ENCODE measurements at places on chromosomes 6 and 20. TPM values are rescaled to one million over a fixed set of nuclear protein-coding genes. Genes with fewer than 3 reads are reported as not detected.

Gene BTN1A1
- total RNA-seq = 0.04 TPM

- no peak for DNase-seq
- peaks cover 7% of the 10 kb centered on the region for H3K4me1 ChIP-seq
- H3K4me3 ChIP-seq = no peak overlapping the region
- H3K27ac ChIP-seq = no peak overlapping the region
- peaks cover 46% of the 10 kb centered on the region for H3K36me3 ChIP-seq
Measured at GRCh38 chr20:49854190-49854875, 41.7 kb downstream of the SLC9A8 start.

GRCh38 chr20:38060536-38060935, 27.0 kb downstream of the RPRD1B start:
- H3K4me3 ChIP-seq = no peak overlapping the region
- no peak overlapping the region for H3K27ac ChIP-seq
- no peaks in the 10 kb centered on the region for H3K27me3 ChIP-seq
- peaks cover 4% of the 10 kb centered on the region for H3K4me1 ChIP-seq
- H3K36me3 ChIP-seq = peaks cover 64% of the 10 kb centered on the region
- DNase-seq = no peak

Gene GSTA2
- not detected for total RNA-seq

DNA sequence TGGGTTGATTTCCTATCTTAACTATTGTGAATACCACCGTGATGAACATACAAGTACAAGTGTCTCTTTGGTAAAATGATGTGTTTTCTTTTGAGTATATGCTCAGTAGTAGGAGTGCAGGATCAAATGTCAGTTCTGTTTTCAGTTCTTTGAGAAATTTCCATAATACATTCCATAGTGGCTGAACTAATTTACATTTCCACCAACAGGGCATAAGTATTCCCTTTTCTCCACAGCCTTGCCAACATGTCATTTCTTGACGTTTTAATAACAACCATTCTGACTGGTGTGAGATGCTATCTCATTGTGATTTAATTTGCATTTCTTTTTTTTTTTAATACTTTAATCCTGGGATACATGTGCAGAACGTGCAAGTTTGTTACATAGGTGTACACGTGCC, 268.8 kb downstream of the CENPW start:
- no peaks in the 10 kb centered on the region for H3K36me3 ChIP-seq
- no peaks in the 10 kb centered on the region for H3K27me3 ChIP-seq
- no peaks in the 10 kb centered on the region for H3K4me1 ChIP-seq

DNA sequence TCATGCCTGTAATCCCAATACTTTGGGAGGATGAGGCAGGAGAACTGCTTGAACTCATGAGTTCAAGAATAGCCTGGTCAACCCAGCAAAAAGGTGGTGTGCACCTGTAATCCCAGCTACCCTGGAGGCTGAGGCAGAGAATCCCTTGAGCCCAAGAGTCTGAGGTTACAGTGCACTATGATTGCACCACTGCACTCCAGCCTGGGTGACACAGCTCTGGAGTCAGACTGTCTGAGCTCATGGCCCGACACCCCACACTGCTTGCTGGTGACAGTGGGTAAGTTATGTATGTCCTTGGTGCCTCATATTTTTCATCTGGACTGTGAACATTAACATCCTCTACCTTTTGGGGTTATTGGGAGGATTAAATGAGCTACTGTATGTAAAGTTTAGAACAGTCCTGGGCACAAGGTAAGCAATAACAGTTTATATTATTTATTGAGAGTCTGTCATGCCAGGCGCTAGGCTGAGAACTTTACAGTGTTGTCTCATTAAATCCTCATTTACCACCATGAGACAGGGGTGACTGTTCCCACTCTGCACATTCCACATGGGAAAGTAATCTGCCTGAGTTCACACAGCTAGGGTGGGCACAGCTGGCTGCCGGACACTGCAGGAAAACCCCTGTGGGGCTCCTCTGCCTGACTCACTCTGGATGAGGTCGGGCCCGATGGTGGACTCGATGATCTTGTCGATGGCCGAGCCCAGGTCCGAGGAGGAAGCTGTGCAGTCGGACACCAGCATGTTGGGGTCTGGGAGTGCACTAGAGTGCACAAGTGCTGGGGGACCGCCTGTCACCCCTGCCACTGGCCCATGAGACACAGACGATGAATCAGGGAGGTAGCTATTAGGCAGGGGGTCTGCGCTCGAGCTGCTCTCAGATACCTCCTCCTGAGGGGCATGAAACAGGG, 2.9 kb downstream of the ZNF335 start:
- H3K27ac ChIP-seq = no peak overlapping the region
- H3K36me3 ChIP-seq = peaks cover 49% of the 10 kb centered on the region
- no peaks in the 10 kb centered on the region for H3K27me3 ChIP-seq
- no peak overlapping the region for H3K4me3 ChIP-seq

Gene COL9A3
- total RNA-seq = 27.1 TPM

- H3K27me3 ChIP-seq = no peaks in the 10 kb centered on the region
- no peaks in the 10 kb centered on the region for H3K36me3 ChIP-seq
- H3K27ac ChIP-seq = no peak overlapping the region
- H3K4me3 ChIP-seq = no peak overlapping the region
Measured at GRCh38 chr6:144352331-144352730, 67.2 kb downstream of the UTRN start.

Gene C6orf15
- total RNA-seq = not detected

GRCh38 chr6:39908838-39909583, 25.3 kb downstream of the MOCS1 start:
- H3K27me3 ChIP-seq = no peaks in the 10 kb centered on the region
- H3K4me3 ChIP-seq = no peak overlapping the region
- H3K36me3 ChIP-seq = peaks cover 30% of the 10 kb centered on the region
- H3K4me1 ChIP-seq = no peaks in the 10 kb centered on the region
- DNase-seq = no peak

DNA sequence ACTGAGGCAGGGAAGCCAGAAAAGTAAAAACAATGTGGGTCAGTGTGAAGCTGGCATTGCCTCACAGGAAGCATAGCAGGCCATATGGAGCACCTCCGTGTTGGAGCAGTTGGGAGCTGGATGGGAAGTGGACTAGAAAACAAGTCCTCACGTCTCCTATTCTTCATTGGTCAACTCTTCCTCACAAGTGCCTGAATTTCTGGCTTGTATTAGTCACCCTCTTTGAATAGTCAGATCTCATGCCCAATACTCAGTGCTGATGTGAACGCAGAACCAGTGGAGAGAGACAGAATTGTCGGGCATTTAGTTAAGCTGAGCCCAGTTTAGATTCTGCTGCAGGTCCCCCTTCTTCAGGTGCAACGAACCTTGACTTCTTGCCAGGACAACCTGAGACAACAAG, 22.3 kb upstream of the RSPO3 start:
- DNase-seq = no peak
- H3K4me3 ChIP-seq = no peak overlapping the region
- H3K36me3 ChIP-seq = no peaks in the 10 kb centered on the region
- no peaks in the 10 kb centered on the region for H3K27me3 ChIP-seq
- no peaks in the 10 kb centered on the region for H3K4me1 ChIP-seq

Gene BACH2
- 3.6 TPM for total RNA-seq

DNA sequence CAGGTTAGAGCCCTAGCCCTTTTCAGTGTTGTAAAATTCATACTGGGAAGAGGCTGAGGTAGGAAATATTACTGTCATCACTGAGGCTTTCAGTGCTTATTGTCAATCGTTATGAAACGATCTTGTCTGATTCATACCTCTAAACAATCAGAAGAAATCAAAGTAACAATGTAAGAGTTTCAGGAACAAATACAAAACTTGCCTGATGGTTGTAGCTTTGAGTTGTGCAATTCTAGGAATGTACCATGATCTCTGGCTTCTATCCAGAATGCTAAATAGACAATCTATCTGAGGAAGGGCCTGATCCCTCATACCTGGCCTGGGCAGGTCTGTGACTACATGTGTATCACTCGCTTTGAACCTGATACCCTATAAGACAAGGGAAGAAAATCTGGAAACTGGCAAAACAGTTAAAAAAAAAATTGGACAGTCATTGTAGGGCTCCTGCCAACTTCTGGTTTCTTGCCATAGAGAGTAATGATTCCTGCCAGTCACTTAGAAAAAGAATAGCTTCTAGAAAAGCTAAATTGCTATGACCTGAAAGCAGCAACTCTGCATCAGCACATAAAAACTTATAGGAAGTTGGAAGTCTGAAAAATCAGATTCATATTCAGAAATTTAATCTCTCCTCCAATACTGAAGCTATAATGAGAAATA, 234.7 kb downstream of the BTBD9 start:
- no peaks in the 10 kb centered on the region for H3K27me3 ChIP-seq
- H3K4me1 ChIP-seq = no peaks in the 10 kb centered on the region
- H3K4me3 ChIP-seq = no peak overlapping the region
- peak; percentile 26 for DNase-seq
- no peak overlapping the region for H3K27ac ChIP-seq
- no peaks in the 10 kb centered on the region for H3K36me3 ChIP-seq

DNA sequence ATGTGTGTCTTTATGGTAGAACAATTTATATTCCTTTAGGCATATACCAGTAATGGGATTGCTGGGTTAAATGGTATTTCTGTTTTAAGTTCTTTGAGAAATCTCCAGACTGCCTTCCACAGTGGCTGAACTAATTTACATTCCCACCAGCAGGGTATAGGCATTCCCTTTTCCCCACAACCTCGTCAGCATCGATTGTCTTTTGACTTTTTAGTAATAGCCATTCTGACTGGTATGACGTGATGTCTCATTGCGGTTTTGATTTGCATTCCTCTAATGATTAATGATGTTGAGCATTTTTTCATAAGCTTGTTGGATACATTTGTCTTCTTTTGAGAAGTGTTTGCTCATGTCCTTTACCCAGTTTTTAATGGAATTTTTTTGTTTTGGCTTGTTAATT, 5.3 kb upstream of the TASP1 start:
- H3K4me1 ChIP-seq = peaks cover 9% of the 10 kb centered on the region
- H3K27ac ChIP-seq = no peak overlapping the region
- no peaks in the 10 kb centered on the region for H3K36me3 ChIP-seq
- H3K4me3 ChIP-seq = no peak overlapping the region
- H3K27me3 ChIP-seq = peaks cover 3% of the 10 kb centered on the region

GRCh38 chr6:52591832-52592231, 15.0 kb upstream of the TRAM2 start:
- H3K4me3 ChIP-seq = no peak overlapping the region
- H3K27ac ChIP-seq = no peak overlapping the region
- H3K36me3 ChIP-seq = no peaks in the 10 kb centered on the region
- no peaks in the 10 kb centered on the region for H3K27me3 ChIP-seq

- peaks cover 39% of the 10 kb centered on the region for H3K4me1 ChIP-seq
- peak overlapping the region; percentile 28 for H3K4me3 ChIP-seq
- peak overlapping the region; percentile 87 for H3K27ac ChIP-seq
- H3K27me3 ChIP-seq = peaks cover 10% of the 10 kb centered on the region
- DNase-seq = peak; percentile 90
Measured at GRCh38 chr6:168035098-168035660, 37.7 kb downstream of the KIF25 start.

Gene BPIFB1
- not detected for total RNA-seq

GRCh38 chr6:15561447-15562199, 101.2 kb downstream of the DTNBP1 start:
- H3K36me3 ChIP-seq = no peaks in the 10 kb centered on the region
- no peak overlapping the region for H3K27ac ChIP-seq
- H3K4me3 ChIP-seq = no peak overlapping the region
- no peaks in the 10 kb centered on the region for H3K4me1 ChIP-seq
- no peaks in the 10 kb centered on the region for H3K27me3 ChIP-seq
- DNase-seq = peak; percentile 81

DNA sequence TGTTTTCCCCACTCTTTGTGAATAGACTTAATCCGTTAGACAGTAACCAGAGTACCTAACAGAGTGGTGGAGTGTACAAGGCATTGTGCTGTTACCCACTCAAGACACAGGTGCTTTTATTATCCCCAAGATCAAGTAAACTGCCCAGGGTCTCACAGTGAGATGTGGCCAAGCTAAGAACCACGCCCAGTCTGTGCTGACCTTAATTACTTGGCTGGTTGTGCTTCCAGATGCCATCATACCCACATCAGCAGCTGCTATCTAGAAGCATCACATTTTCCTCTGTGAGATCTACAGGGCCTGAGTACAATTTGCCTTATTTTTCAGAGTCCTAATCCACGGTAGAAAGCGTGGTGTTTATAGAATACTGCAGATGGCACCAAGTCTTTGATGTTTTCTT, 70.3 kb downstream of the GFRA4 start:
- no peak overlapping the region for H3K27ac ChIP-seq
- peaks cover 39% of the 10 kb centered on the region for H3K36me3 ChIP-seq
- no peak overlapping the region for H3K4me3 ChIP-seq
- no peak for DNase-seq
- H3K4me1 ChIP-seq = no peaks in the 10 kb centered on the region
- no peaks in the 10 kb centered on the region for H3K27me3 ChIP-seq

DNA sequence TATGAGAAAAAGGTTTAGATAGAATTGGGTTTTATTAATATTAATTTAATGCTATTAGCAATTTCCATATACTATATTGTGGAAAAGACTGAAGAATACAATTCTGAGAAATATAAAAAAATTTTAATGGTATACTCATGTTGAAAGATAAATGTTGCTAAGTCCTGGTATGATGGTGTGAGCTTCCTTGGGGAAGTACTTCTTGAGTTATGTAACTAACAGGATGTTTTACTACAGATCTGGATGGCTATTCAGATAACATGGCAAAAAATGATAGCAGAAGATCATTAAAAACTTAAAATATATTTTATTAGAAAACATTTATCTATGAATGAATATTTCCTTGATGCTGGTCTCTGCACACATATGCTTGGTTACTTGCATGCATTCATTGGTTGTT, 23.5 kb upstream of the CALHM6 start:
- H3K27ac ChIP-seq = no peak overlapping the region
- no peaks in the 10 kb centered on the region for H3K4me1 ChIP-seq
- no peak overlapping the region for H3K4me3 ChIP-seq
- peaks cover 13% of the 10 kb centered on the region for H3K36me3 ChIP-seq

DNA sequence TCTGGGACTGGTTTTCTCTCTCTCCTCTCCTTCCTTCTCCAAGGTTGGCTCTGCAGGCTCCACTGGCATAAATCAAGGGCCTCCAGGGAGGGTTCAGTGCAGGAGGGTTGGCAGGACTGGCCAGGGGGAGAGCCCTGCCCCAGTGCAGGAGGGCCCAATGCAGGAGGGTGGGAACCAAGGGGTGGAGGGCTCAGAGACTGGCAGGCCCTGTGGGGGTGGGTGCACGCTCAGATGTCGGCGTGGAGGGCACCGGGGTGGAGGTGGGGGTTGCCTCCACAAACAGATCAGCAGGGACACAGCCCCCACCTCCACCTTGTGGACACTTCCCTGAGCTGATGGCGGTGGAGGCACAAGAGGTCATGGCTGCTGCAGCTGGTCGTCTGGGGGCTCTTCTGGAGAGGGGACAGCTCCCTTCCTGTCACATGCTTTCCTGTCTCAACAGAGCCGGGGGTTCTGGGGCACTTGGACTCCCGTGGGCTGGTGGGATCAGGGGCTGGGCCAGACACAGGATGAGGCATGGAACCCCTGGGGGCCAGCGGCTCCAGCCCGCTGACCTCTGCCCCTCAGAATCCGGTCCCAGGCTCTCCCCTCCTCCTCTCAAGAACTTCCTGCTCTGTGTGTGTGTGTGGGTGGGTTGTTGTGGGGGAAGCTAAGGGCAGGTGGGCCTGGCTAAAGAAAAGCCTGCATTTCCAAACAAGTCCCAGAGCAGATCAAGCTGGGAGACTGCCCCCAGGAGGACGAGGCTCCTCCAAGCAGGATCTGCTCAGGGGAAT, 2.7 kb upstream of the ABHD16B start:
- peaks cover 11% of the 10 kb centered on the region for H3K36me3 ChIP-seq
- H3K4me1 ChIP-seq = peaks cover 69% of the 10 kb centered on the region
- DNase-seq = peak; percentile 80
- no peaks in the 10 kb centered on the region for H3K27me3 ChIP-seq
